ENCODE measurements at places on chromosomes 11 and 22. TPM values are rescaled to one million over a fixed set of nuclear protein-coding genes. Genes with fewer than 3 reads are reported as not detected.

TRPM5 gene
- total RNA-seq = not detected

CXCR5 gene
- total RNA-seq = not detected

NDUFS8 gene
- 56.8 TPM for total RNA-seq

PYGM gene
- total RNA-seq = 1.7 TPM

KIAA1671 gene
- total RNA-seq = 10.7 TPM

EFCAB6 gene
- total RNA-seq = 2.7 TPM

ACTN3 gene
- not detected for total RNA-seq

PIWIL4 gene
- 2.7 TPM for total RNA-seq

All from fibroblast of the aortic adventitia (primary cell).